A673 (cell line): ENCODE measurements at places on chromosomes 1 and 21. TPM values are rescaled to one million over a fixed set of nuclear protein-coding genes. Genes with fewer than 3 reads are reported as not detected.

NBPF4 gene
- total RNA-seq, result not detected in 2 replicates

RC3H1 gene
- total RNA-seq, result 27.2 and 28.0 TPM in 2 replicates

DNA sequence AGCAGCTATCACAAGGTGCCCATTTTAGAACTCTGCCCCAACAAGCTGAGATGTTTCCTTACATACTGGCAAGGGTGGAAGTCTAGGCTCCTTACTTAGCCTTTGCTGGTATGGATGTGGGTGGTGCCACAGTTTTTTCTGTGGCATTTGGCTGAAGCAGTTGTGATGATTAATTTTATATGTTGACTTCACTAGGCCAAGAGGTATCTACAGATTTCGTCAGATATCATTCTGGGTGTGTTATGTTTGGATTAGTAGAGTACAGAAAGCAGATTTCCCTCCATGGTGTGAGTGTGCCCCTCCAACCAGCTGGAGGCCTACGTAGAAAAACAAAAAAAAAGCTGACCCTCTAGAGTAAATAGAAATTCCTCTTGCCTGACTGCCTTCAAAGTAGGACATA, 317.0 kb downstream of the BARHL2 start:
- no peak for DNase-seq
- no peaks in the 10 kb centered on the region for H3K36me3 ChIP-seq
- H3K4me1 ChIP-seq, result peaks cover 8% of the 10 kb centered on the region
- H3K27ac ChIP-seq, result no peak overlapping the region
- H3K27me3 ChIP-seq, result no peaks in the 10 kb centered on the region
- no peak overlapping the region for H3K4me3 ChIP-seq

DNA sequence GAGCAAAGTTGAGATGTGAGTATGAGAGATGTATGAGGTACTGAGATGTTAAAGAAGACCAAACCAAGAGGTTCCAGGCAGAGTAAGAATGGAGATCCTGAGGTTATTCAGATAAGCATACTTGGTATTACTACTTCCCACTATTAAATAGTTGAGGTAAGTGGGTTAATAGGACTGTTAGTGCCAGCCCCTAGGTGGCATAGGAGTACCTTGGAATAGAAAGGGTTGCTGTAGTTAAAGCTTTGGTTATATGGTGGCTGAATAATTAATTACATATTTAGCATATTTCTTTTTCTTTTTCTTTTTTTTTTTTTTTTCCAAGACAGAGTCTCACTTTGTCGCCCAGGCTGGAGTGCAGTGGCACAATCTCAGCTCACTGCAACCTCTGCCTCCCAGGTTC, 397.9 kb upstream of the TMPRSS15 start:
- no peaks in the 10 kb centered on the region for H3K36me3 ChIP-seq
- no peak for DNase-seq
- H3K4me1 ChIP-seq, result no peaks in the 10 kb centered on the region
- no peaks in the 10 kb centered on the region for H3K27me3 ChIP-seq
- no peak overlapping the region for H3K4me3 ChIP-seq

DNA sequence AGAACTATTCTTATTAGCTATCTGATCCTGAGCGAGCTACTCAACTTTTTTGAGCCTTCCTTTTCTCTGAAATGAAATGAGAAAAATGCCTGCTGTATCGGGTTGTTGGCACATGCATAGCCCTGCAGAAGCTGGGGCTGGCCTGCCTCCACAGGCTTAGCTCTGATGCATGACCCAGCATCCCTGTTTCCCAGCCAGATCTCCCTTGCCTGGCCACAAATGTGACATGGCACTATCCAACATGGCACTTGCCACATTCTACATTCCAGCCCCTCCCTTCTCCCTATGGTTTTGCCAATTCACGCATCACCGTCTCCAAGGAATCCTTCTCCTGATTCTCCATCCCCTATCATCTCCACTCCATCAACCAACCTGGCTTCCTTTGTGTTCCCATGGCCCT, 13.8 kb downstream of the RNU5D-1 start:
- no peaks in the 10 kb centered on the region for H3K36me3 ChIP-seq
- H3K4me1 ChIP-seq, result peaks cover 3% of the 10 kb centered on the region
- H3K4me3 ChIP-seq, result no peak overlapping the region
- H3K27me3 ChIP-seq, result no peaks in the 10 kb centered on the region

DNA sequence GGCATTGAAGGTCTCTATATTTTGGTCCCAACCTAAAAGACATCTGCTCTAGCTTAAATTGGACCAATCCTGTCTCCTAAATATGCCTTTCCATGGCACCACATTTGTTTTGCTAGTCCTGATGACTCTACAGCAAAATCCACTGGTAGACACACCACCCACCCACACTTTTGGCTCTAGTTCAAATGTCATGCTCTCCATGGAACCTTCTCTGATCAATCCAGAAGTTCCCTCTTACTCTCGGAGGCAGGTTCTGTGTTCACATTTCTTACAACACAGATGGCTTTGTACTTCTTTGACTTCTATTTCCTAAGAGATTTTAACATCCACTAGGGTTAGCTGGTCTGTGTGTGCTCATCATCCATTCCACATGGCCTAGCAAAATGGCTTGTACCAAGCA, 151.3 kb downstream of the APP start:
- H3K27ac ChIP-seq, result no peak overlapping the region
- peaks cover 21% of the 10 kb centered on the region for H3K36me3 ChIP-seq
- H3K27me3 ChIP-seq, result no peaks in the 10 kb centered on the region
- H3K4me1 ChIP-seq, result no peaks in the 10 kb centered on the region
- no peak overlapping the region for H3K4me3 ChIP-seq

GRCh38 chr1:185151215-185151614, 5.5 kb downstream of the TRMT1L start:
- peaks cover 13% of the 10 kb centered on the region for H3K4me1 ChIP-seq
- H3K36me3 ChIP-seq, result peaks cover 39% of the 10 kb centered on the region
- H3K27me3 ChIP-seq, result no peaks in the 10 kb centered on the region
- H3K4me3 ChIP-seq, result no peak overlapping the region

GRCh38 chr1:111199329-111199728, 1.1 kb downstream of the DENND2D start:
- no peak overlapping the region for H3K4me3 ChIP-seq
- no peak overlapping the region for H3K27ac ChIP-seq
- no peak for DNase-seq
- H3K4me1 ChIP-seq, result no peaks in the 10 kb centered on the region
- H3K36me3 ChIP-seq, result no peaks in the 10 kb centered on the region
- peaks cover 15% of the 10 kb centered on the region for H3K27me3 ChIP-seq

- no peak overlapping the region for H3K4me3 ChIP-seq
- H3K27ac ChIP-seq, result no peak overlapping the region
- no peaks in the 10 kb centered on the region for H3K27me3 ChIP-seq
Measured at GRCh38 chr1:215375381-215375780, 191.7 kb upstream of the KCTD3 start.
